ENCODE measurements at places on chromosomes 3 and 15.

- DNase-seq = no peak
These were observed 18.6 kb downstream of the ZDHHC19 start for GRCh38 chr3:196192524-196193051.

DNA sequence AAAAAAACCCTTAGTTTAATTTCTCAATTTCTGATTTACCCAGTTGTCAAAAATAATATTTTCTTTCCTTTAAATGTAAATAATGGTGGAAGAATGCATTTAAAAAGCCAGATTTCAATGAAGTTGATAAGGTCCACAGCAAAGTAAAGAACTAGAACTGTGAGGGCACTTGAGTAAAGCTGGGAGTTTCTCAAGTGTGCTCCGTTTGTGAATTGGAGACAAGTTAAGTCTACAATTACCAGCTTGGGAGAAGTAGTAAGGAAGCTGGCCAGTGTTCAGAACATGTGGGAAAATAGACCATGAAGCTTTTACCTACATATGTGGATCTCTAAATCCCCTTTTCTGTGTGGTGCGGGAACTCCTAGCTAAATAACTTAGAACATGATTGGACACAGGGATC, 239.4 kb downstream of the OXSM start:
- no peak for DNase-seq

- no peak for DNase-seq
These were observed 72.7 kb upstream of the RPL32 start for GRCh38 chr3:12914088-12914487.

DNA sequence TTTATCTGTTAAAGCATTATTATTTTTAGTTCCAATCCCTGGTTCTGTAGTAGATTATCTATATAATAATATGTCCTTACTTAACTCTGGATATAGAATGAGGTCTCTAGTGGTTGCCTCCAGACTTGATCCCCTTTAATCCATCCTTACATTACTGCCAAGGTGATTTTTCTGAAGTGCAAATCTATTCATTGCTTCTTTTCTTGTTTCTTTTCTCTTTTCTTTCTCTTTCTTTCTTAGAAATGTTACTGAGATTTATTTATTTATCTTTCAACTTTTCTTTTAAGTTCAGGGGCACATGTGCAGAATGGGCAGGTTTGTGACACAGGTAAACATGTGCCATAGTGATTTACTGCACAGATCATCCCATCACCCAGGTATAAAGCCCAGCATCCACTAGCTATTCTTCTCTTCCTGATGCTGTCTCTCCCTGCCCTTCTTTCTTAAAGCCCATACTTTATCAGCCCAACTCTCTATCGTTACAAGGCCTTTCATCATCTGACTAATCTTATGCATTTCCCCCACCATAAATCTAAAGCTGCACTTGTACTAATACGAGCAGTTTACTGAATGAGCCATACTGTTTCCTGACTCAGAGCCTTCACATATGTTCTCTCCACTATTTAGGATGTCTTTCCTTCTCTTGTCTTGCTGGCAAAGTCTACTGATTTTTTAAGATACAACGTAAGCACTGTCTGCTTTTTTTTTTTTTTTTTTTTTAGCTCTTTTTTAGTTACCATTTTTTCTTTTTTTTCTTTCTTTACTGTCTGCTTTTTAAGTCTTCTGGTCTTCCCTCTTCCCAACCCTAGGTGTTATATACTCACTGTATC, 4.6 kb downstream of the GLCE start:
- DNase-seq = no peak

DNA sequence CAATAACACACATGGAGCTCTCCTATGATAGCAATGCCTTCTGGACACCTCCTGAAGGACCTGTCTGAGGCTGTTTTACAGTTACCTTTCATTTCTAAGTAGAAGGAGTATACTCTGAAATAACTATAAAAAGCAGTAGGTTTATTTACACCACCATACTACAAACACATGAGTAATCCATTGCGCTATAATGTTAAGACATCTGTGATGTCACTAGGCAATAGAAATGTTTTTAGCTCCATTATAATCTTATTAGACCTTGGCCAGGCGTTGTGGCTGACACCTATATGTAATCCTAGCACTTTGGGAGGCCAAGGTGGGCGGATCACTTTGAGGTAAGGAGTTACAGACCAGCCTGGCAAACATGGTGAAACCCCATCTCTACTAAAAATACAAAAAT, 24.7 kb downstream of the PXK start:
- no peak for DNase-seq

DNA sequence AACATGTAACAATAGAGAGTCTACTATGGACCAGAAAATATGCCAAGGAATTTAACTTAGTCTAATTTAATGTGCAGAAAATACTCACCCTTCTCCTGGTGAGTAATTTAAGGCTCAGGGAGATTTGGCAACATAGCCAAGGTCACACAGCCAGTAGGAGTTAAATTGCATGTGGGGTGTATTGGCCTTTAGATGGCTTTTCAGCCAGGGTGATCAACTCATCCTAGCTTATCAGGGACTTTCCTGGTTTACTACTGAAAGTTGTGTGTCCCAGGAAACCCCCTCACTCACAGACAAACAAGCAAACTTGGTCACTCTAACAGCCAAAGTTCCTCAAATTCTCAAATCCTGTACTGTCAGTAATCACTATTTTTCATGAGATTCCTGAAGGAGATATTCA, 2.6 kb upstream of the SLC9A9 start:
- DNase-seq = no peak

GRCh38 chr3:151011427-151011826, 38.9 kb upstream of the CLRN1 start:
- no peak for DNase-seq

DNA sequence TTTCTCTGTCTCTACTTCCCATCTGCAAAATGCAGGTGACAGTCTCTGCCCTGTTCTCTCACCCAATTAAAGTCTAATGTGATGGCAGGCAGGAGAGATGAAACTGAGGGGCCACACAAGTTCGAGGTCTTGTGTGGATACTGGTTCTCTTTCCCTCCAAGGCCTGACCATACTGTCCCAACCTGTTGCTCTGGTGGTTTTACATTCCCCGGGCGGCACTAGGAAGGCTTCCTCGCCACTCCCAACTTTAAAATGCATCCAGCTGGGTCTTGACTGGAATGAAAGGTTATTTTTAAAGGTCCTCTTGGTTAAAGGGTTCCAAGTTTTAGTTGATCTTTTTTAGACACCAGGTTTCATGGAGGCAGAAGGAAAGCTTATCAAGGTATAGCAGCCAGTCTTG, 37.2 kb downstream of the WHAMM start:
- no peak for DNase-seq

DNA sequence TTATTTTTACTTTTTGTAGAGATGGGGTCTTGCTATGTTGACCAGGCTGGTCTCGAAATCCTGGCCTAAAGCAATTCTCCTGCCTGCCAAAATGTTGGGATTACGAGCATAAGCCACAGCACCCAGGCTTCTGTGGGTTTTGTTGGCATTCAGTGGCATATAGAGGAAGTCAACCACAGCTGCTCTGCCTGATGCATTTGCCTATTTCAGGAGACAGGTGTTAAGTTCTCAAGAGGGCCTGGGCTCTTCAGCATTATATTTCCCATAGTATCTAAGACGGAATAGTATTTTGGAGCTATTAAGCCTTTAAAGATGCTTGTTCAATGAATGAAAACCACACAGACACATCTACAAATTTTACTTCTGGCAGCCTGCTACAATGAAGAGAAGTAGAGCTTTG, 73.5 kb upstream of the CSPG5 start:
- DNase-seq = no peak

DNA sequence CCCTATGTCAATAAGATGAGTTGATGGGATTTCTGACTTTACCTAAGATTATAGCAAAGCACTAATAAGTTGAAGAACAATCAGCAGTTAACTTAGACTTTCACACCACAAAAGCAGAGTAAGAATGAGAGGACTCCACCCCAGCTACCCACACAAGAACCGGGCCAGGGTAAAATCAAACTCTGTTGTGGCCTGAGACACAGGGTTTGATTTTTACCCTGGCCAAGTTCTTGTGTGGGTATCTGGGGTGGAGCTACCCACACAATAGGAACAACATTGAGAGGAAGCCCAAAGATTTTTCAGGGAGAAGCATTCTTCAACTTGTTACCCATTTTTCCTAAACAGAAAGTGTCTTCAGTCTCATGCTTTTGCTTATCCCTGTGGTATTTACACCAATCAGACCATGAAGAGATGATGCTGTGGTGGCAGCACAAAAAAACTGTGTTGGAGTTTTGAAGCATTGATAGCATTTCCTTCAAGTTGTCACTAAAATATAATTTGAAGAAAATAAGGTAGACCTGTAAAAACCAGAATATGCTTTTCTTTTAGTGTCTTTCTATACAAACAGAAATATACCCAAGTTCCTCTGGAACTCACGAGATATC, 25.6 kb downstream of the CPOX start:
- DNase-seq = no peak

GRCh38 chr3:126287536-126288241, 69.5 kb downstream of the KLF15 start:
- no peak for DNase-seq

DNA sequence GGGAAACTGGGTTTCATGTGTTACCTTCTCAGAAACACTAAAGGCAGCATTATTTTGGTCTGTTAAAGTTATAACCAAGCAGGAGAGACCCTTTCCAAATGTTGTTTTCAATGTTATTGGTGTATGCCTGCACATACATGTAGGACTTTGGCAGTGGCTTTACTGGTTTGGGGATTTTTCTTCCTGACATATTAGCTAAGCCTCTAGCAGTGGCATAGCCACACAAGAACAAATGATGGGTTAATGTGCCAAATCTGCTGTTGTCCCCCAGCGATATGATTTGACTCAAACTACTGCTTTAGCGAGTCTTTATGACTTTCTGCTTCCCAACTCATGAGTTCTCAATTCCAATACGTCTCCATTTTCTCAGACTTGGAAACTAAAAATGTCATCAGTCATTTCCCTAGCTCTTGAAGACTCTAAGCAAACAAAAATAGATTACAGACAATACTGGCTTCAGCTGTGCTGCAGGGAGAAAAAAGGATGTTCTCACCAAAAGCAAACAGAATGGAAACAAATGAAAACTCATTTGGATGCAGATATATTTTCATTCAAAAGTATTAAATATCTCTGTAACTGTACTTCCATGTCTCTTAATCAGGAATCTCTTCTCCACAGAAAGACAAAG, 29.6 kb downstream of the TPM1 start:
- DNase-seq = no peak

GRCh38 chr3:15426579-15427118, 695 bp downstream of the METTL6 start:
- no peak for DNase-seq

DNA sequence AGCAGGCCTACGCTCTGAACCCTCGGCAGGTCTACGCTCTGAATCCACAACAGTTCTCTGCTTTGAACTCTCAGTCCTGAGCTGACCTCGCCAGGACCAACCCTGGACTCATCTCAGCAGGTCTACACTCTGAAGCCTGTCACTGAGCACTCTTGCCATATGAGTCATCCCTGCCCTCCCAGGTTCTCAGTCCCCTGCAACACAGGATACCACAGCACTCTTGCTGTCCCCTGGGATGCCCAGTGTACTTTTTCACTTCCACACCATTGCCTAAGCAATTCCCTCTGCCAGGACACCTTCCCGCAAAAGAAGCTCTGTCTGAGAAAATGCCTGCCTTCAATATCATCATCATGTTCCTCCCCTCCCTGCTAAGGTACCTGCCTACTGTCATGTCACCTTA, 42.0 kb downstream of the NUP210 start:
- no peak for DNase-seq

DNA sequence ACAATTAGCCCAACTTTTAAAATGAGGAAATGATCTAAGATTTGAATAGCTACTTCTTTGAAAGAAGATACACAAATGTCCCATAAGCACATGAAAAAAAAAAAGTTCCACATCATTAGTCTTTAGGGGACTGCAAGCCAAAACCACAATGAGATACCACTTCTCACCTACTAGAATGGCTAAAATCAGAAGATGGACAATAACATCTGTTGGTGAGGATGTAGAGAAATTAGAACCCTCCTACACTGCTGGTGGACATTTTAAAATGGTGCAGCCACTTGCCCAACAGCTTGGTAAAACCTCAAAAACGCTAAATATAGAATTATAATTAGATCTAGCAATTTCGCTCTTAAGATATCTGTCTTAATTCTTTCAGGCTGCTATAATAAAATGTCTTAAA, 77.1 kb downstream of the MEX3B start:
- no peak for DNase-seq
